ENCODE measurements at places on chromosomes 11 and 22.

DNA sequence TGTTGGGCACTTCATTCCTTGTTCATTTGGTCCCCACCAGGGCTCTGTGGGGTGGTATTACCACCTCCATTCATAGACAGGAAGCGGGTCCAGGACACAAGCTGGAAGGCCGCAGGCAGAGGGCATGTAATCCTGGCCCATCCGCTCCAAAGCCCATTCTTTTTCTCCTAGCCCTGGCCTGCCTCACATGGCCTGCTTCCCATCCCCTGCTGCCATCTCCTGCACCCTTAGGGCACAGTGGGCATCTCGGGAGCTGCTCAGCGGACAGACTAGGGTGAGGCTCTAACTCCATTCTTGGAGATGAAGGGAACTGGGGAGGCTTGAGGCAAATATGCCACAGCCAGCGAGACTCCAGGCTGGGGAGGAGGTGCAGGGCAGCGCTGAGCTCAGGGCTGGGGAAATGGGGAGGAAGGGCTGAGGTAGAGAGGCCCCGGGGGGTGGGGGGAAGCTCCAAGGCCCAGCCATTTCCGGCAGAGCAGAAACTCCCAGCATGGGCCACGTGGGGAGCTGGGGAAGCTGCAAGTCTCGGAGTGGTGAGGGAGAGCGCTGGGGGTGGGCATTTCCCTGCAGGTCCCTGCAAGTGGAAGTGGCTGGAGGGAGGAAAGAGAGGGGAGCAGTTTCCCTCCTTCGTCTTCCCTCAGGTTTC is 14.3 kb upstream of the BCL9L start:
- no peak for DNase-seq

DNA sequence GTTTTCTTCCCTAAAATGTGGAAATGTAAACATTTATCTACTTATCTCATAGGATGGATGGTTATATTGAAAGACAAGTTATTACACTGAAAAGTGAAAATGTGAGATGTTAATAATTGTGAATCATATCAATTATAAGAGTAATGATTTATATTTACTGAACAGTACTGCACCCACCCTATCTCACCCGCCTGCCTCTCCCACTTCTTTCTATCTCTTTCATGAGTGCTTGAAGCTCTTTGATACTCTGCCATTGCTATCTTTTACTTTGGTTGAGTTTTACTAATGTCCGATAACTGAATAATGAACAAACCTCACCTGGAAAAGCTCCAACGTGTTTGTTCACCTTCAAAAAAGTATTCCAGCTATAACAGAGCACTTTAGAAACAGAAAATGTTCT is 263.0 kb upstream of the UBASH3B start:
- no peak for DNase-seq

- DNase-seq: no peak
Observed at GRCh38 chr11:204587-205109, 2.6 kb downstream of the BET1L start.

- DNase-seq: no peak
Observed at GRCh38 chr22:26893173-26894110, 236.1 kb downstream of the MIAT start.

- DNase-seq: no peak
Observed at GRCh38 chr11:2409126-2409525, 8.6 kb downstream of the TSSC4 start.

DNA sequence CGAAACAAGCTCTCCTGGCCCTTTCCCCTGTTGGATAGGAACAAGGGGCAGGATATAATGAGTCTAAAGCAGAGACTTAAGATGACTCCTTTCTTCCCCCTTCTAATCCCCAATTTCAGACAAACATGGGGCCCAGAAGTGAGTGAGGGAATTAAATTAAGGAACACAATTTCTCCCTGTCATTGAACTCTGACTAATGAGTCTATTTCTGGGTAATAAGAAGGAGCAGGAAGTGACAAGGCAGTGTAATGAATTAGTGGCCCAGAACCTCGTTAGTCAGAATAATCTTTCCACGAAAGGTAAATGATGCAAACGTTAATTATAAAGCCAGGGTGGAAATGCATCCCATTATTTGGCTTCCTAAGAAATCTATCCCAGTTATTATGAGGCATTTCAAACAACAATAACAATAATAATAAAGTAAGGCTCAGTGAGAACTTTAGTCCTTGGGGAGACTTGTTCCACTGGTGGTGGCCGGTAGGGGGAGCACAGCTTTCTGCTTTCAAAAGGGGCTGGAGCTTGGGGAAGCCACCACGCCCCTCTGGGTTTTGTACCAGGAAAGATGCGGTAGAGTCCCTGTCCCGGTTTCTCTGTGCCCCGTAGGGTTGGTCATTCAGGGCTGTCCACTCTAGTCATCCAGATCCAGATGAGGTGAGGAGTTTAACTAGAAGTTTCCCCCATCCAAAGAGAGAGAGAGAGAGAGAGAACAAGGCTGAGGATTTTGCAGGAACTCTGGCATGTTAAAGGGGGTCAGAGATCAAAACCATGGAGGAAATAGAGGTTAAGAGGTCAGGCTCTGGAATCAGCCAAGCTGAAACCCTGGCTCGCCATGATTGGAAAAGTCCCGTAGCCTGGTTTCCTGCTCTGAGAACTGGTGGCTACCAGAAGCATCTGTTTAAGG is 298.3 kb downstream of the NTM start:
- no peak for DNase-seq

GRCh38 chr11:121452609-121453150 is at the start of gene SORL1-AS1:
Gene SORL1-AS1, minus strand, starts transcription at chr11:121452967.
- DNase-seq: peak; percentile 46

GRCh38 chr11:43924112-43924855 is 18.2 kb upstream of the C11orf96 start:
- DNase-seq: no peak

- no peak for DNase-seq
Observed at GRCh38 chr11:28259177-28259843, 151.1 kb downstream of the METTL15 start.

DNA sequence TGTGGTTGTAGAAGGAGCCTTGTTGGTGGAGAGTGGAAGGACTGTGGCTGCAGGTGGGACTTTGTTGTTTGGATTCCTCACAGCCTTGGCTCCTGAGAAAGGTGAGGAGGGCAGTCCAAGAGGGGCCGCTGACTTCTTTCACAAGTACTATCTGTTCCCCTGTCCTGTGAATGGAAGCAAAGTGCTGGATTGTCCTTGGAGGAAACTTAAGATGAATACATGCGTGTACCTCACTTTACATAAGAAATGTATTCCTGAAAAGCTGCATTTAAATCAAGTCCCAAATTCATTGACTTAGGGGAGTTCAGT is 2.4 kb downstream of the FUT4 start:
- DNase-seq: no peak

Measured in cerebellum (tissue), 4 donors.